NCI-H526 treated with DMSO at 0.1 percent for 48 hours (cell line): ENCODE measurements at places on chromosomes 13 and 19.

GRCh38 chr19:892243-892893, 619 bp downstream of the MED16 start:
- no peak for DNase-seq

GRCh38 chr13:23433171-23434153, at the start of gene SACS:
TSS of gene SACS (minus strand) at chr13:23433702. CDS start at chr13:23411239, 22,463 bp downstream.
- peak; percentile 89 for DNase-seq

DNA sequence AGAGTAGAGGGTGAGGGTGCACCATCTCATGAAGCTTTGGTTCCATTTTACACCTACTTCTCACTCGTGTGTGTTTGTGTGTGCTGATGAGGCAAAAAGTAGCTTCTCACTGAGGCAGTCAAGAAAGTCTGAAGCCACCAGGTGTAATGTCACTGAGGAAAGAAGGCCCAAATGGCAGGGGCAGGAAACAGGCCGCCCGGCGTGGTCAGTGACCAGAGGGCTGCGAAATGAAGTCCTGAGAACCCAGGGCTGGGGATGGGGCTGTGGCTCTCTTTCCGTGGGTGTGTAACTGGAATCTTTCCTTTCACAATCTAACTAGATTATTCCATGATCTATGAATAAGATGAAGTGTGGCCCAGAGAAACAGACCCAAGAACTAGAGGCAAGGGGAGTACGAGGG, 25.5 kb upstream of the TFDP1 start:
- no peak for DNase-seq

DNA sequence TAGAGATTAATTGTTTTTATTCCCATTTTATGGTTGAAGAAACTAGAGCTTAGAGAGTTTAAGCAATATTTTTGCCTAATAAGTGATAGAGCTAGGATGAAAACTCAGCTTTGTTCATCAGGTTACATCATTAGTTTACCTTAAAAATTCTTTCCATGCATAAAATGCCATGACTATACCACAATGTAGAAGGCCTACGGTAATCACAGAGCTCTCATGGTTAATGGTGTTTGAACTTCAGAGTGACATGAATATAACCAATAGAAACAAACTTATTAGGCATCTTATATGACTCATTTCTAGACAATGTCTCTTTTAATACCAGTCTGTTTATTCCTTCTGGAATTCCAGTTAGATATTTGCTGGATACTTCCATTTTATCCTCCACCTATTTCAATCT, 78.5 kb downstream of the FGF9 start:
- DNase-seq, result no peak

GRCh38 chr13:110249326-110249725, 57.6 kb downstream of the COL4A1 start:
- DNase-seq, result no peak

DNA sequence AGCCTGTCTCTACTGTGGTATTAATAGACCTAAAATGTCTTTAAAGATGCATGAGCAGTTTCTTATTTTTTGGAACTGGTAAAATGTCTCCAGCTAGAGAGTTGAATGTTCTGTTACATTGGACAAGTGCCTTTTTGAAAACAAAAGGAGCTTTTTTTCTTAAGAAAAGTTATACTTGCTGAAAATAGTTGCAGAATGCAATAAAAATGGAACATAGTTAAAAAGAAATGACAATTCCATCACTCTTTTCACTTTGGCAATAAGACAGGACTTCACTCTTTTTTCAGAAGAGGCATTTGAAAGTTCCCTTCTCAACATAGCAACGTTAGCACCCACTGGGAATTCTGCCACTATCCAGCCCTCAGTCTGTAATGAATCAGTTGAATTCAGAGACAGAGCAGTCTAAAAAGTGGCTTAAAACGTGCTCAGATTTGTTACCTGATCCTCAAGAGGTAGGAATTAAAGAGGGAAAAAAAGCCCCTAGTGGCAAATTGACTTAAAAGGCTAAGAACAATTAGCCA, 10.1 kb downstream of the RGCC start:
- no peak for DNase-seq

GRCh38 chr13:53920916-53921315, 892.3 kb downstream of the OLFM4 start:
- DNase-seq, result no peak

GRCh38 chr13:110589793-110590390, 25.5 kb upstream of the NAXD start:
- no peak for DNase-seq

DNA sequence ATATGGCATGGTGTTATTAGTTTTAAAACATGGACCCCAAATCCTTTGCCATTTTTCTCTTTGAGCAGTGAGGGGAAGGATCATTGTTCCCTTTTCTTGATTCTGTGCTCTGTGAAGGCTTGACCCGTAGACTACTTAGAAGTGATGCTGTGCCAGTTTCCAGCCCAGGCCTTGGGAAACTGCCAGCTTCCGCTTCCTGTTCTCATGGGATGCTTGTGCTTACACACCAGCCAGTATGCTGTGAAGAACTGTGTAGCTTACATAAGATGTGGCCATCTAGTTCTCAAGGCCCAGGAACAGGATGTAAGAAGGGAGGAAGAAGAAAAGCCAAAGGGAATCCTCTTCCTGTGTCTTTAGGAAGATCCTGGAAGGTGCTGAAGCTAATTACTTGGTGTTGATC, 180.9 kb downstream of the PCCA start:
- DNase-seq, result no peak

DNA sequence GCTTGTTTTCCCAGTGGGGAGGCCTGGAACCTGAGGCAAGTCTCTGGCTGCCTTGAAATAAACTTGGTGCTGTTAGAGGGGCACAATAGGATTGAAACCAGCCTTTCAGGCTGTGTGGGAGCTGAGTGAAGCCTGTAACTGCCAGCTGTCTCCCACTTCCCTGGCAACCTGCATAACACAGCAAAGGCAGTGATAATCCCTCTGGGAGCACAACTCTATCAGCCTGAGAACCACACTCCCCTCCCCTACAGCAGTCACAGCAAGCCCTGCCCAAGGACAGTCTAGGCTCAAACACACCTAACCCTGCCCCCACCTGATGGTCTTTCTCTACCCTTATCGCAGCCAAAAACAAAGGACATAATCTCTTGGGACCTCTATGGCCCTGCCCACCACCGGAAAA, 683.8 kb upstream of the ATXN8OS start:
- DNase-seq, result no peak

- no peak for DNase-seq
Measured at GRCh38 chr13:110472904-110473563, 88.5 kb downstream of the RAB20 start.

- DNase-seq, result peak; percentile 34
Measured at GRCh38 chr19:21463449-21464105, 41.8 kb upstream of the ZNF429 start.
